Activated CD4-positive, alpha-beta memory T cell treated with anti-CD3 and anti-CD28 coated beads, Interleukin-2, amount 10 ng/mL, durations not matched to agents 7 days and 5 days (primary cell): ENCODE measurements at places on chromosomes 12 and 14. TPM values are rescaled to one million over a fixed set of nuclear protein-coding genes. Genes with fewer than 3 reads are reported as not detected.
A peak's percentile ranks its signal among the peaks of the same experiment; 100 is the strongest.

DNA sequence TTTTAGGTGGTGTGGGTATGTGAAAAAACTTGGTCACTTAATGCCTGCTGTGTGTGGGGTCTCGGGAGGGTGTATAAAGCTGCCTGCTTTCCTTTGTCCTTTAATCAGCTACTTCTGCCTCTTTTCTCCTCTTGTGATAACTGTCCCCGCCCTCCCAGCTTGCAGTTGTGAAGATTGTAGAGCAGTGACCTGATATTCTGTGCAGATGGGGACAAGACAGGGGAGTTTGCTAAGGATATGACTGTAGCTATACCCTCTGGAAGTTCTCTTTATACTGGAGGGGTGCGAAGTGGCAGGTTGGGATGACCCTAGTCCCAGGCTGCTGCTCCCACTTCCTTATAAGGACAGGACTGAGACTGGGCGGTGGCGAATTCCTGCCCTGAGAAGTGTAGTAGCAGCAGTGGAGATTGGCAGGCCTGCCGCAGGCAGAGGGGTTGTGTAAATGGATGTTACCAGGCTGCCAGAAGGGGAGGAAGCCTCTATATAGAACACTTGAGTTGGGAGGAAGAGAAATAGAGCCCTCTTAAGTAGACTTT lies 835 bp downstream of the MYL6 start:
- peak; percentile 39 for DNase-seq

- DNase-seq: no peak
Measured at GRCh38 chr12:15939111-15939510, 28.0 kb downstream of the DERA start.

DNA sequence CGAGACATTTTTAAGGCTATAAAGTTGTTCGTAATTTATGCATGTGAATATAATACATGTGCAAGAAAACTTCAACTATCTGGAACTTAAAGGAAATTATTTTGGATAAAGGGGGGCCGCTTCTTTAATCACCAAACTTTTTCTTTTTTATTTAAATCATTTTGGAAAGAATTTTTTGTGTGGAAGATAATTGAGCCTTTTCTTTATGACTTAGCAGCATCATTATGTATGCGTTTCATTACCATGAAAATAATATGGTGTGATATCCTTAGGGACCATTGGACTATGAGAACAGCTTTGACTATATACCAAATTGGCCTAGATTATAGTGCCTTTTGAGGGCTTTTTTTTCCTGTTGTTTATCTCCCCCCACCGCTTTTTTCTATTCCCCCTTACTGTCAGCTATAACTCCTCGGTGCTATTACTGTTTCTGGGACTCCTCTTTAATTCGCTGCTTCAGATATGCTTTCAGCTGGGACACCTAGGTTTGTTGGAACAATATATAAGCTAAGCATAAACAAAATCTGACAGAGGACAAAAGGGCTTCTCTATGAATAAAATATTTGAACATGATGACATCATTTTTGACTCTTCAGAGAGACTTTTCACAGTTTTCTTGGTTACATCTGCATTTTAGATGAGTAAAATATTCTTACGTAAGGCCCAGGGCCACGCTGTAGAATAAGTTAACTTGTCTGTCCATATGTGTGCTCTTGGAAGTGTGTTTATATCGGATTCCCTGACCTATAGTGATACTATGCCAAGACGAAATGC lies 392.7 kb downstream of the NPAS3 start:
- DNase-seq: no peak

DNA sequence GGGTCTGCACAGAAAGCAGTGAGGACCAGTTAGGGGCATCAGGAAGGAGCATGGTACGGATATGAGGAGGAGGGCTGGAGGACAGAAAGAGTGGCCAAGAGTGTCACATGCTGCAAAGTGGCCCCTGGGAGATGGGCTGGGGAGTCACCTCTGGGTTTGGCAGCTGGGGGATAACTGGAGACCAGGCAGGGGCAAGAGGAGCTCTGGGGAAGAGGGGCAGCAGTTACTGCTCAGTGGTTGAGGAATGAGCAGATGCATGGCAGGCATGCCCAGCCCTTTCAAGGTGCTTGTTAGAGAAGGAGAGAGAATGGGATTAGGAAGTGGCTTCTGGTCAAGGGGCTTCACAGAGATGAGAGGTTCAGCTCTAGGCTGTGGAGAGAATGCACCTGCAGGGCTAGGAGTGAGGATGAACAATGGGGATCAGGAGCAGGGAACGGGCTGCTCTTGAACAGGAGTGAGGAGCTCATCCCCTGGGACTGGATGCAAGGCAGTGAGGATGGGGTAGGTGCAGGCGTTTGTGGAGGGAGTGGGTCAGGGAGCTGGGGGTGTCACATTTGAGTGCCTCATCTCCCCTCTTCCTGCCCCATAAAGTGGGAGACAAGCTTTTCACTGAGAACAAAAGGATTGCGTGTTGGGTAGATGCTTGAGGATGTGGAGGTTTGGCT lies 127.5 kb downstream of the PAPOLA start:
- peak; percentile 11 for DNase-seq

- no peak for DNase-seq
Measured at GRCh38 chr14:63283884-63284248, 34.9 kb downstream of the GPHB5 start.

DNA sequence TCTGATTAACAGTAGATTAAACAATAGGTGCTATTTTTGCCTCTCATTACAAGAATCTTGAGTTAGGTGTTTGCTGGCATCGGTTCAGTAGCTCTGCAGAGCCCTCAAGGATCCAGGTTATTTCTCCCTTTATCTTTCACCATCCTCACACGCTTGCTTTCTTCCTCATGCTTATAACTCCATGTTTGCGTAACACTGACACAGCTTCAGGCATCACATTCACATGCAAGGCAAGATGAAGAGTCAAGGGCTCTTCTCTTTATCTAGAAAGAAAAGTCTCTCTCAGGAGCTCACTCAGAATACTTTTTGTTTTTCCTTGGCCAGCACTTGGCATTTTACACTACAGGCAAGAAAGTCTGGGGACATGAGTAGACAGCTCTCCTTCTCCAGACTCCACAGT lies 24.2 kb upstream of the PTHLH start:
- DNase-seq: no peak

DNA sequence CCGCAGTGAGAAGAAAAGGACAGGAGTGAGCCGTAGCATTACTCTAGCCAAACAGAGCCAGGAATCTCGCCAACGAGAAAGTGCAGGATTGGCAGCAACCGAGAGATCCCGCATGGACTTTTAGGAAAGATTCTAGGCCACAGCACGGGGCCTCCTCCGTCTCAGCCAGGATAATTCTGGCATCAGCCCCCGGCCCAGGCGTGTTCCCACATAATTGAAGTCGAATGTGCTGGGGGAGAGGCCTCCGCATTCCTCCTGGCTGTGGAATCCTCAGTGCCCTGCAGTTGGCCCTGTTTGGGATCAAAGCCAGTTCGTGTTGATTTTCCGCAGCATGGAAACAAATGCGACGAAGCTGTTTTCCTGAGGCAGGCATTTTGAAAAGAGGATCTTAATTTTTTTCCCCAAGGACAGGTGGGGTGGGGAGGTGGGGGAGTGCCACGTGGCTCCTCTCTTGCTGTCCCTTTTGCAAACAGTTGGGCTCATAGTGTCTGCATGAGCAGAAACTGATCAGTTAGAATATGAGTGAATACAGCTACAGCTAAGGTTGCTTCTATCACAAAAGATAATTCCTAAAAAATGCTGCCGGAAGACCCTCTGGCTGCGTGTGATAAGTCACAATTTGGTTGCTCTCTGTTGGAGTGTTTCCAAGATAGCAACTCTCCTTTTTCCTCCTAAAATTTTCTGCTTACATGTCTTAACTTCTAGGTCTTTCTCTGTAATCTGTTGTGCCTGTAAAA lies 37.3 kb upstream of the ATXN2 start:
- DNase-seq: no peak

GRCh38 chr14:100278702-100279101 lies 27.5 kb downstream of the SLC25A29 start:
- DNase-seq: no peak

DNA sequence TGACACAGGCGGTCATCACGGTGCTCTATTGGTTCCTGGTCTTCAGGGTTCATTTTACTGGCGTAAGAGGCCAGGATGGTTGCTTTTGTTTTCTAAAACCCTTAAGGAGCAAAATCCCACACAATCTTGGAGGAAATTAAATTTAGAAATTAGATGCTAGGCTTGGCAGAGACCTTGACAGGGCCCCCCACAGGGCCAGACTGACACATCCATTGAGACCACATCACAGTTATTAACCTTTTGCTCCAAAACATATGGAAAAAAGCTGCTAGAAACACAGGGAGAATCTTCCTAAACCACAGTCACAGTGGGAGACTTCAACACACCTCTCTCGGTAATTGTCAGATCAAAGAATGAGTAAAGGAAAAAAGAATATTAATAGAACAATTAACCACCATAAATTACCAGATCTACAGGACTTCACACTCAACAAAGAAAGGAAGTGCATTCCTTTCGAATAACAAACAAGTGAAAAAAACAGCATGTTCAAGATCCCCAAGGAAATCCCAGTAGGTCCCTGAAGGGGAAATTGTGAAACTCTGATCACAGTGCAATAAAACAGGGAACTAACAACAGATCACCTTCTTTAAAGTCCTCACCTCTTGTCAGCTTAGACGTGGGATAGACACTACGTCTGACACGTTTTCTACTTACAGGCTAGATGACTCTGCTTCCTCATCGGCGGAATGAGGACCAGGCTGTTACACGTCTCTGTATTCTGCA lies 40.2 kb upstream of the TMEM179 start:
- no peak for DNase-seq

- DNase-seq: peak; percentile 43
Measured at GRCh38 chr12:50246873-50247612, 36.3 kb downstream of the LIMA1 start.

- DNase-seq: no peak
Measured at GRCh38 chr12:1879633-1880032, 38.8 kb downstream of the CACNA2D4 start.

DNA sequence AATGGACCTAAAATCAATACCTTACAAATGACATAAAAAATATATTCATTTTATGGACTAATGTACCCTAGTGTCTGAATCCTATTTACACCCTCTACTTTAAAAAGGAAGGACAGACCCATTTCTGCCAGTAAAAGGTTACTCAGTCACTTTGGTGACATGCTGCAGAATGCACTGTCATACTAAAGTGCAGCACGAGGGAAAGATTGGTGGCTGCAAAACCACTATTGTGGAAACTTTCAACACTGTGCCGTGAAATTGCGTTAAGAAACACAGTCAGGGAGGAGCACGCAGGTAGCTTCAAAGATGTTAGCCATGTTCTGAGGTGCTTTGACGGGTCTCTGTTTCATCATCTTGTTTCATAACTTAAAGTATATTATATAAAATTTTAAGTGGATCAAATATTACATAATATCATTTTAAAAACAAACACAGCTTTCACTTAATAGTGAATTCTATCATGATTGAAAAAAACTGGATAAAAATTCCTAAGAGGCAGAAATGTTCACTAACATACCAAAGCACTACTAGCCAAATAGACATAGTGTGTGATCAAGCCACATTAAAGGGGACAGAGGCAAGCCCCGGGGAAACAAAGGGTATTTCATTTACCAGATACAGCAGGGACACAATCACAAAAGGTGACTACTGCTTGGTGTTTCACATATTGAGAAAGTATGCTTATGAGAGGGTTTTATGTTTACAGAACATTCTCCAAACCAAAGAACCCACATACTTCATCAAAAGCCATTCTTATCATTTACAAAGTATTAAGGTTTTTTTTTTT lies 330.8 kb upstream of the SOX5 start:
- DNase-seq: no peak

GRCh38 chr12:41221491-41221890 lies 33.4 kb downstream of the PDZRN4 start:
- no peak for DNase-seq

DNA sequence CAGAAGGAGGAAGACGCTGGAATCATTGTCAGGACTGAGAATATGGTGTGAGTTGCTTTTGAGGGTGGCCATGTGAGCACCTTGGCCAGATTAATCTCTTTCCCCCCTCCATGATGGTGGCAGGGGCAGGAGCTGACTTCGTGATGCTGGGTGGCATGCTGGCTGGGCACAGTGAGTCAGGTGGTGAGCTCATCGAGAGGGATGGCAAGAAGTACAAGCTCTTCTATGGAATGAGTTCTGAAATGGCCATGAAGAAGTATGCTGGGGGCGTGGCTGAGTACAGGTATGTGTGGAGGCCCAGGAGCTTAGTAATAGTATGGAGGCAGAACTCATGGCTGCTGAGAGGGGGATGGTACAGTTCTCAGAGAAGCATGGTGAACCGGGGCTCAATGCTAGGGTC lies 4.3 kb downstream of the TINF2 start:
- DNase-seq: no peak

DNA sequence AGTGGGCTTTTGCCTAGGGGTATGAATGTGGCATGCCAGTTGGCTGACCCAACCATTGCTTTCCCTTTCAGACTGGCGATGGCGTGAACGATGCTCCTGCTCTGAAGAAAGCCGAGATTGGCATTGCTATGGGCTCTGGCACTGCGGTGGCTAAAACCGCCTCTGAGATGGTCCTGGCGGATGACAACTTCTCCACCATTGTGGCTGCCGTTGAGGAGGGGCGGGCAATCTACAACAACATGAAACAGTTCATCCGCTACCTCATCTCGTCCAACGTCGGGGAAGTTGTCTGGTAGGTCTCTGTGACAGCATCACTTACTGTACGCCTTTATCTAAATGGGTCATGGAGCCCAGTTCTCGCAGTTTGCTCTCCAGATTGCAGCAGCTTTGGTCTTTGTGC lies 61.1 kb downstream of the ATP2A2 start:
- DNase-seq: no peak

DNA sequence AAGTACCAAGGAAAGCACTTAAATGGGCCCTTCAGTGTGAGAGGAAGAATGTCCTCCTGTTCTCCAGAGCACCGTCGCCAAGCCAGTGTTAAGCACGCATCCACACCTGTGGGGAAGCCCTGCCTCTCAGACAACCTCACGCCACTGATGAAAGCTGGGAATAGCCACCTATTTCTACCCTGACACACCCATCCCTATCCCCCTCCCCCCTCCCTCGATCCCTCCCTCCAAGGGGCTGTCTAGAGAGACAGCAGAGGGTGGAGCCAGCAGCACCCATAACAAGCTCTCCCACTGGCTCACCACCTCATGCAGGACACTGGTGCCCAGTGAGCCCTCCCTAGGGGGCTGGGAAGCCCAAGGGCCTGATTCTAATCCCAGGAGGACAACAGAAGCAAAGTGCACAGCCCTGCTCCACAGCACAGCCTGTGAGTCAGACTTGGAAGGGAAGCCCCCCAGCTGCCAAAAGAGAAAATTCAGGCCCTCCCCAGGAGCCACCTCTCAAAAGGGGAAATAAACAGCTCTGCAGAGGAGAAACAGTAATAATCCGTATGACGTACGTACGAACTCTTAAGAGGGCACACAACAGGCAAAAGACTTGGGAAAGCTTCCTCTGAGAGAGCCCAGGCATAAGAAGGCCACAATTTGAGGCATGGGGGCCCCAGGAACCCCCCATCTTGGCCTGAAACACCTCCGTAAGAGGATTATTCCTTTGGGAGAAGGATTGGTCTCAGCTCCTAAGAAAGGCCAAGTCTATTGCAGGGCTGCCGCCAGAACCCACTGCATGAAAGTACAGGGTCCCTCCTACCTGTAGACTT lies 7.8 kb downstream of the PITPNM2 start:
- DNase-seq: no peak

Gene PLEKHH1
- 0.53 TPM for total RNA-seq

Gene KLRC2
- not detected for total RNA-seq

Gene LALBA
- not detected for total RNA-seq

Gene DIO2
- total RNA-seq: not detected

Gene ASPG
- total RNA-seq: not detected

Gene NEUROD4
- not detected for total RNA-seq

Gene PPM1H
- not detected for total RNA-seq

Gene OVCH1
- not detected for total RNA-seq

Gene TSPAN8
- total RNA-seq: not detected

Gene FIGNL2
- 0.33 TPM for total RNA-seq

Gene GOLGA5
- total RNA-seq: 24.0 TPM
